NCI-H2081 (cell line): ENCODE measurements at places on chromosomes 7 and 10.

DNA sequence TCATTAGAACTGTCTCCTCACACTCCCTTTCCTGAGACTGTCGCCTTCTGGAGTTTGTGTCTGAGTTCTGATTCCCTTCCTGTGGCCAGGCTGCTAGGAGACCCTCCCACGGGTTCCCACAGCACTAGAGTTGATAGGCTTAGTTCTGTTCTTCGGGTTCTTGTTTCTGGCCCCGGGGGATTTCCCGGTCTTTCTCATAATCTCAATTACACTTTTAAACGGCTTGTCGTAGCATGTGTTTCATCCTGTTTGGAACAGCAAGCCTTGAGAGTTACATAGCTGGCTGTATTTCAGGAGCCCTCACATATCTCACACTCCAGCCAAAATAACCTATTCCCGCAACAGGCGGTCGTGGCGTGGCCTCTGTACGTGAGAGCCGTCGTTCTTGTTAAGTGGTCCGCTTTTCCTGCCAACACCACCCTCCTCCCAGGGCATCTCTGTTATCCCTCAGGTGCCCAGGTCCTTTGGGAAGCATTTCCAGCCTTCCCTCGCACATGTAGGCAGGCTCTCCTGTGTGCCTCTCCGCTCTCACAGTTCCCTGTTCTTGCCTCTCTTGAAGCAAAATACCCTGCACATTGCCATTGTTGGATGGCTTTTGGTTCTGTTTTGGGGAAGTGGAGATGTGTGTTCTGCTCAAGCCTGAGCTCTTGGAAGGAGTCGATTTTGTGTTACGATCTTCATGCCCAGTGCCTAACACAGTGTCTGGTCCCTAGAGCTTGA lies 46.0 kb downstream of the CDC123 start:
- no peak for DNase-seq

DNA sequence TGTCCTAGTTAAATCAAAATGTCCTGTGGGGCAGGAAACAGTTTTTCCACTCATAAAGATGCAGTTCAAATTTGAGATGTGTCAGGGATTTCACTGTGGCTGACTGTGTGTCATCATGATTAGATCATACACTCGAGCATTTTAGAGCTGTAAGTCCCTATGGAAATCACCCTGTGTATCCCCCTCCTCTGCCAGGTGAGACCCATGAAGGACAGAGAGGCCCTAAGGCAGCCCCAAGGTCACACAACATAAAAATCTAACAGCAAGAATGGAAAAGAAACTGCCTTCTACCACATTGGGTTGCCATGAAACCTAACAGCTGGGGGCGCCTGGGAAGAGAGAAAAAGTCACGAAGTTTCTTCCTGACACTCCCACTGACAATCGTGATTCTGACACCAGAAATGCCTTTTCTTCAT lies 135.8 kb downstream of the KCNMA1 start:
- no peak for DNase-seq

GRCh38 chr7:15764851-15765382 lies 78.4 kb upstream of the MEOX2 start:
- no peak for DNase-seq

GRCh38 chr7:100875356-100875751 lies 451 bp downstream of the SRRT start:
- no peak for DNase-seq

- DNase-seq, result no peak
Observed at GRCh38 chr7:37518266-37518665, 69.6 kb upstream of the ELMO1 start.

DNA sequence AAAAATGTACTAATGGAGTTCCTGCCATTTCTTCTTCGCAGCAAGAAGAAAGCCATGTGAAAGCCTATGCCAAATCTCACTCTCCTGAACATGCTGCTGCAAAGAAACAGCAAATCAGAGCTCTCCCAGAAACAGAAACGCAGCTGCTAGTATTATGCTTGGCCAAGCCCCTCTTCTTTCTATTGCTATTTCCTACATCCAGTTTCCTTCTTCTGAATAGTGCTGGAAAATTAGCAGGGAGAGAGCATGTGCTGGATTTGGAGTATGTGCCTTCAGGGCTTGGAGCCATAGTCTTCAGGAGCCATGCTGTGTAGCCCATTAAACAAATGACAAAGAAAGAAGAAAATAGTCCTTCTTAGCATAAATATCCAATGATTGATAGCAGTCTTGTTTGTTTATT lies 852.0 kb upstream of the PHF14 start:
- peak; percentile 69 for DNase-seq

DNA sequence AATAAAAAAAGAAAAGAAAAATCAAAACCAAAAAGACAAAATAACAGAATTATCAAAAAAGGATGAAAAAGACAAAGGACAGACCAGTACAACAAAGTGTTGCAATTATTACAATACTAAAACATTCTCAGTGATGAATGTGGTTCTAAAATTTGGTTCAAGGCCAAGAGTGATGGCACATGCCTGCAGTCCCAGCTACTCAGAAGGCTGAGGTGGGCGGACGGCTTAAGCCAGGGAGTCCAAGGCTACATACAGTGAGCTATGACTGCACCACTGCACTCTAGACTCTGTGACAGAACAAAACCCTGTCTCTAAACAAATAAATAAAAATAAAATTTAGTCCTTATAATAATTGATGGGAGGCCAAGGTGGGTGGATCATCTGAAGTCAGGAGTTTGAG lies 14.5 kb downstream of the BAZ1B start:
- DNase-seq, result no peak

DNA sequence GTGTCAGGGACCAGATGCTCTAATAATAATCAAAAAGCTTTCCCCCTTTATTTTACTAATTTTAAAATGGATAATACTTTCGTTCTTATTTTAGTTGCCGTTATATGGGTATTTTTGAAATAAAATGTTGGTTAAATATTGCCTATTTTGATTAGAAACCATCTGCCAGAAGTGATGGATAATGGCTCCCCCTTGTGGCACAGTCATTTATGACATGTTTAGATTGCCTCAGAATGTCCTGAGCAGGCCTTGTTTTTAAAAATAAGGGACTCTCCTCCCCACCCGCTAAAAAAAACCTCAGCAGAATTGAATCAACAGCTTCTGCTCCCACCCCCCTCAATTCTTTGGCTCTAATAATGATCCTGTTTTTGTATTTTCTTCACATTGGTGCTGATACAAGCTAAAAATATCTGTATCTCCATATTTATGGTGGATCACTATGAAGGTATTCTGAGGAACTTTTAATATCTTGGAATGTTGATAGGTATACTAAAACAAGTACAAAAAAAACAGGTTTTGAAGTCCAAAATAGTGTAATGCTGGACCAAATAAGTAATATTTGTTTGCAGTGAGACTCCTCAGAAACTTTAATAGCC lies 38.8 kb downstream of the TMEM60 start:
- DNase-seq, result peak; percentile 62

GRCh38 chr10:124550293-124551034 lies 88.8 kb downstream of the LHPP start:
- DNase-seq, result no peak

GRCh38 chr7:42227936-42228591 lies 8.9 kb downstream of the GLI3 start:
- no peak for DNase-seq

DNA sequence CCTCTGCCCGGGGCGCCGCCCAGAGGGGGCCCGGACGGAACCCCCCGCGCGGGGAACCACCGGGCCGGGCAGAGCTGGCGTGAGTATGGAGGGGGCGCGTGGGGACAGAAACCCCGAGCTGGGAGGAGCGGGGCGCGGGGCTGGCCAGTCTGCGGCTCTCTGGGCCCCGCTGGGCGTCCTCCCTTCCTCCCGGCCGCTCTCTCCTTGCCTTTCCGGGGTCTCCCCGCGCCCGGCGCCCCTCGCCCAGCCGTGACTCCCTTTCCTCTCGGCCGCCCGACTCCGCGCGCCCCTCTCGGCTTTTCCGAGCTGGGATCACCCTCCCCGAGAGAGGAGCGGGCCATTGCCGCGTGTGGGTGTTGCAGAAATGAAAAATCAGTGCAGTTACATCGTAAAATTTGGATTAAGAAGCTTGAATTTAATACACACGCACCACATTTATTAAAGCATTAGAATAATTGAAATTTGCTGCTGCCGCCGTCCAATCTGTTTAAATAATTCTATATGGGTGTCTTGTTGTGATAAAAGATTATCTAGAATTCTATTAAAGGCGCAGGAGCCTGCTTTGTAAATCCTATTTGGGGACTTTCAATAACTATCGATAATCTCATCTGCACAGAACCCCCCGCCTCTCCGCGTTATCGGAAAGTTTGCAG lies 9.1 kb downstream of the UNCX start:
- DNase-seq, result no peak

- DNase-seq, result no peak
Observed at GRCh38 chr7:141221007-141221612, 147.2 kb downstream of the TMEM178B start.

GRCh38 chr10:124830445-124830844 lies 28.8 kb downstream of the ABRAXAS2 start:
- DNase-seq, result no peak

DNA sequence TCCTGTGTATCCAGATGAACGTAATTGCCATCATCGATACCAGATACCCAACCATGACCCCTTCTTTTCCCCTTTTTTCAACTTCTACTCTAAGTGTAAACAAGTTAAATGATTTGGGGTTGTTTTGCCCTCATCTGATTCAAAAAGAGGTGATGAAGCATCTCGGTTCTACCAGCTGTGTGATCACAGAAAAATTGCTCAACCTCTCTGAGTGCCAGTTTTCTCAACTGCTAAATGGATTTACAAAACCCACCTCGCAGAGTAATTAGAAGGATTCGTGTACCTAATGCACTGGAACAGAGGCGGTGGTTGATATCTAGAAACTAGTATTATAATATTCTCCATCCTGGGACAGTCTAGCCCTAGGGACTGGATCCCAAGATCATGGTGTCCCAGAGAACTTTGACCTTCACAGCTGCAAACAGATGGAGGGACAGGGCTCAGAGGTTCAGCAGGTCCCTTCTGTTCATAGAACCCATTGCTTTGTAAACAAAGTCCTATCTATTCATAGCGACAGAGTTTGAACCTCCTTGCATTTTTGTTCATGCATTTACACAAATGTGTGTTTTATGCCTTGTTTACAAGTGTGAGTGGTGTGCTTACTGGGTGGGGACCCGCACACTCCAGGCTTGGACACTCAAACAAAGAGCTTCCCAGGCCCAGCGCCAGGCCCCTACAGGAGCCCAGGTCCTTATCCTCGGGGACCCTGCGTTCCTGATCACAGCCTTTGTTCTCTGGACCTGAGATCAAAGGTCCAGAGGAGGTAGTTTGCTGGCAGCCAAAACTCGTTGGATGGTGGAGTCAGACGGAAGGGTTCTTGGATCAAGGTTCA lies 46.4 kb downstream of the CALML3 start:
- DNase-seq, result no peak

DNA sequence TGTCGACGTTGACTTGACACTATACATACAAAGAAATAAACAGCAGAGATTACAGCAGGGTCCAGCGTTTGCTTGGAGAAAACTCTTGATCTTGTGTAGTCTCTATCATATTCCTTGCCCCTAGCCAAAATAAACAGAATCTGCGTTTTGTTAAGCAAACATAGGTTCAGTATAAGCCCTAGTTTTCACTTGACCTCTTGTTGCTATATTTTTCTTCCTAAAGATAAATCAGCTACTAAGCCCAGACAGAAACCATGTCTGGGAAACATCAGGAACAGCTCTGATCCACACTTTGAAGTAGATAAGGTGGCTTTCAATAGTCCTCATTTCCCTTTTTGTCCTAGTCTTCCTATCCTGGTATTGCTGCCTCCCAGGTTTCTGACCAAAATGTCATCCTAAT lies 328.2 kb upstream of the MAGI2 start:
- DNase-seq, result no peak

- no peak for DNase-seq
Observed at GRCh38 chr7:18693406-18693805, 197.9 kb downstream of the HDAC9 start.

- DNase-seq, result peak; percentile 93
Observed at GRCh38 chr7:96075510-96076349, 246.2 kb downstream of the SLC25A13 start.

GRCh38 chr7:51679358-51679757 lies 362.7 kb upstream of the COBL start:
- no peak for DNase-seq

GRCh38 chr10:11830836-11831519 lies 7.8 kb downstream of the PROSER2 start:
- no peak for DNase-seq

GRCh38 chr10:24606021-24606420 lies 117.7 kb downstream of the ARHGAP21 start:
- DNase-seq, result no peak

DNA sequence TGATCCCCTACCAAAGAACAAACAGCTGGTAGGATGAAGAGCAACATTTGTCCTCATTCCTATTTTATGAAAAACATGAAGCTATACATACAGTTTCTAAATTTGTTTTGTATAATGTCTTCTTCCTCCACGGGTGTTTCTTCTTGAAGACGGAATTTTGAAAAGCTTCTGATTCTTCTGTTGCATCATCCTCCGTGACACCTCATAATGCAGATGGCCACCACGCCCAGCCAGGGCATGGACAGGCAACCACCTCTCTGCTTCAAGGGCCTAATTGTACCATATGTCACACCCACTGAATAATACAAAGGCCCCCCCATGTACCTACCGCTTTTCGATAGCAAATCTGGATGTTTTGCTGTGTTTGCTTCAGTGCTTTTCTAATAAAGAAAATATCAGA lies at the start of gene SUN3:
SUN3 (minus strand) TSS at position 170 of the 400 bp plus-strand sequence; CDS start at position 1, 169 bp downstream.
- no peak for DNase-seq

DNA sequence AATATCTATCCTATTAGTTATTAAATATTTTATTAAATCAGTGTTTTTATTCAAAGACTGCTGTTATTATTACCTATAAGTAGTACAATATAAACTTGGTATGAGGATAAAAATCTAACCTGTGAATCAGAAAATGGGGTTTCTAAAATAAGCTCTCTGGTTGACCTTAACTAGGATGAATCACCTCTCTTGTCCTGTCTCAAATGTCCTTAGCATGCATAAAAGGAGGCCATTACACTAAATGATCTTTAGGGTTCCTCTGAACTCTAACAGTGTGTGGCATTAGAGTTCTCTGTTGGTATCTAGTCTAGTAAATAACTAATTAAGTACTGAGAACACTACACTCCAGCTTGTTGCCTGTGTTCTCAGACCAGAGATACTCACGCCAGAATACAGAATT lies 143.1 kb upstream of the LRRTM3 start:
- no peak for DNase-seq

GRCh38 chr10:130079614-130080460 lies 30.8 kb downstream of the C10orf143 start:
- no peak for DNase-seq

GRCh38 chr10:8059191-8059936 lies 4.9 kb downstream of the GATA3 start:
- DNase-seq, result no peak
